Stimulated activated memory B cell treated with anti-CD40 and anti-IgM and Interleukin-4, amounts not matched to agents 10 μg/mL and 1 μg/mL and 100 μg/mL, for 72 hours (primary cell): ENCODE measurements at places on chromosomes 6 and 20.
A peak's percentile ranks its signal among the peaks of the same experiment; 100 is the strongest.

DNA sequence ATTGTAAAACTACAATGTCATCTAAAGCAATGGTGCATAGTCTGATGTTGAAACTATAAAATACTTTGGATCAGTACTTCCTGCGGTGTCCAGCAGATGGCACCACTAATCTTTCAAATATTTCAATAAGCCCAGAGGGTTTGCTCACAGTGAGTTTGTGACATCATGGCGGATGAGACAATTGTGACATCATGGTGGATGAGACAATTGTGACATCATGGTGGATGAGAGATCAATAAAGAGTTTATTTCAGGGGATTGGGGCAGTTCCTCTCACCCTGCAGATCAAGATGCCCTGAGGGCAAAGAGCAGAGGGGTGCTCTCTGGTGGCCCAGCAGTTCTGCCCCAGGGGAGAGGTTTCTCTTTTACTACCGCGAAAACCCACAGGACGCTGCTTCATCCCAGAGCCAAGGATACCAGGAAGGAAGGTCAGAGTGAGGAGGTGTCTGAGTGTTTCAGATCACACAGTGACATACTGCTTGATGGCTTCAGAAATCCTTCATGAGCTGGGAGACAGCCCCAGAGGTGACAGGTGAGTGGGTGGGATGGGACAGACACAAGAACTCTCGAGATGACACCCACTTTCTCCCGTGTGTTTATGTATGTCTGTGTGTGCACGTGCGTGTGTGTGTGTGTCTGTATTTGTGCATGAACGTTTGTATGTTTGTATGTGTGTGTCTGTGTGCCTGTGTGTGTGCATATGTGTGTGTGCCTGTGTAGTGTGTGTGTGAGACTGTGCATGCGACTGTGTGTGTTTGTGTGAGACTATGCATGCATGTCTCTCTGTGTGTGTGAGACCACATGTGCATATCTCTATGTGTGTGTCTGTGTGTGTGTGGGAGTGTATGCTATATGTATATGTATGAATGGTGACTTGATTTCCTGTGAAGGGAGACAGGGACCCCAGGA lies 7.3 kb upstream of the ULBP2 start:
- H3K4me3 ChIP-seq = no peak overlapping the region
- peaks cover 26% of the 10 kb centered on the region for H3K4me1 ChIP-seq
- no peaks in the 10 kb centered on the region for H3K36me3 ChIP-seq
- peak; percentile 54 for ATAC-seq

DNA sequence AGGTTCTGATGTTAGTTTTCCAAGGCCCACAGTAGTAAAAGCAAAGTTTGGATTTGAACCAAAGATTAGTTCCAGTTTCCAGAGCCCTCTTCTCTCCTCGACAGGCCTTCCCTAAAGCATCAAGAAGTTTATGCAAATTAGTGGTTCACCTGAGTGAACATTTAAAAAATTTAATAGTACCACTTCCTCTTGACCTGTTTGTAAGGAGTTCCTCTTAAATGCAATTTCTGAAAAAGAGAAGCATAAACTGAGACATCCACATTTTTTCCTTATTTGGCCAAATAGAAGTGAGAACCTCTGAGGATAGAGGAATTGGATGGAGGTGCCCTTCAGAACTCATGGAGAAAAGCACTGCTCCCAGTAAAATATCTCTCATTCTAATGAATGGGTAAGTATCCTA lies 1.2 kb upstream of the DSE start:
- no peaks in the 10 kb centered on the region for H3K36me3 ChIP-seq
- peaks cover 21% of the 10 kb centered on the region for H3K4me1 ChIP-seq
- peak overlapping the region; percentile 80 for H3K4me3 ChIP-seq
- H3K27me3 ChIP-seq = no peaks in the 10 kb centered on the region

GRCh38 chr6:133435065-133435728 lies 194.0 kb downstream of the EYA4 start:
- no peak overlapping the region for H3K27ac ChIP-seq
- H3K4me3 ChIP-seq = no peak overlapping the region
- H3K36me3 ChIP-seq = no peaks in the 10 kb centered on the region

DNA sequence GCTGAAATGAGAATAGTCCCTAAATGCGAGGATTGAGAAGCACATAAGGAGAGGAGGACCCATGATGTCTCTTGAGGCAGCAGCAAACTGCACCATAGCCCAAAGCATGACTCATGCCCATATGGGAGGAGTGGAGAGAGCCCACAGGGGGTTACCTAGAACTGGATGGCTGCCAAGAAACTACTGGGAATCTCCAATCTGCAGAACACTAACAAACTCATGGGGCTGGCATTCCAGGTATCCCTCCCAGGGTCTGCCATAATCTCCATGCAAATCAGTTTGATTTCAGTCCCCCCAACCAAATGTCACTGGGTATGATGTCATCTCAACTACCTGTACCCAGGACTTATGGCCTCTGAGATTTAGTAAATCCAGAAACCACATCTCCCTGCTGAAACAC lies 410.5 kb downstream of the PTPRT start:
- no peak overlapping the region for H3K4me3 ChIP-seq
- H3K4me1 ChIP-seq = no peaks in the 10 kb centered on the region
- no peaks in the 10 kb centered on the region for H3K27me3 ChIP-seq
- no peak for ATAC-seq

GRCh38 chr20:50226093-50226974 lies 35.7 kb downstream of the CEBPB start:
- no peak for ATAC-seq
- H3K4me1 ChIP-seq = peaks cover 7% of the 10 kb centered on the region
- no peak overlapping the region for H3K27ac ChIP-seq
- H3K36me3 ChIP-seq = no peaks in the 10 kb centered on the region
- no peak overlapping the region for H3K4me3 ChIP-seq

- no peak overlapping the region for H3K27ac ChIP-seq
- peaks cover 27% of the 10 kb centered on the region for H3K27me3 ChIP-seq
- no peaks in the 10 kb centered on the region for H3K36me3 ChIP-seq
- ATAC-seq = no peak
- H3K4me1 ChIP-seq = no peaks in the 10 kb centered on the region
- H3K4me3 ChIP-seq = no peak overlapping the region
These were observed 12.8 kb upstream of the PDYN start for GRCh38 chr20:2006452-2007361.

DNA sequence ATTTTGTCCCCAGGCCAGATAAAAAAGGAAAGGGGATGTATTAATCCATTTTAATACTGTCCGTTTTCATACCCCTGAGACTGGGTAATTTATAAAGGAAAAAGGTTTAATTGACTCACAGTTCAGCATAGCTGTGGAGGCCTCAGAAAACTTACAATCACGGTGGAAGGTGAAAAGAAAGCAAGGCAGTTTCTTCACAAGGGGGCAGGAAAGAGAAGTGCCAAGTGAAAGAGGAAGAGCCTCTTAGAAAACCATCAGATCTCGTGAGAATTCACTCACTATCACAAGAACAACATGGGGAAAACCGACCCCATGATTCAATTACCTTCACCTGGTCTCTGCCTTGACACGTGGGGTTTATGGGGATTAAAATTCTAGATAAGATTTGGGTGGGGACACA lies 152.5 kb downstream of the IBTK start:
- no peaks in the 10 kb centered on the region for H3K4me1 ChIP-seq
- H3K27me3 ChIP-seq = no peaks in the 10 kb centered on the region
- H3K36me3 ChIP-seq = no peaks in the 10 kb centered on the region
- ATAC-seq = no peak
- no peak overlapping the region for H3K27ac ChIP-seq

DNA sequence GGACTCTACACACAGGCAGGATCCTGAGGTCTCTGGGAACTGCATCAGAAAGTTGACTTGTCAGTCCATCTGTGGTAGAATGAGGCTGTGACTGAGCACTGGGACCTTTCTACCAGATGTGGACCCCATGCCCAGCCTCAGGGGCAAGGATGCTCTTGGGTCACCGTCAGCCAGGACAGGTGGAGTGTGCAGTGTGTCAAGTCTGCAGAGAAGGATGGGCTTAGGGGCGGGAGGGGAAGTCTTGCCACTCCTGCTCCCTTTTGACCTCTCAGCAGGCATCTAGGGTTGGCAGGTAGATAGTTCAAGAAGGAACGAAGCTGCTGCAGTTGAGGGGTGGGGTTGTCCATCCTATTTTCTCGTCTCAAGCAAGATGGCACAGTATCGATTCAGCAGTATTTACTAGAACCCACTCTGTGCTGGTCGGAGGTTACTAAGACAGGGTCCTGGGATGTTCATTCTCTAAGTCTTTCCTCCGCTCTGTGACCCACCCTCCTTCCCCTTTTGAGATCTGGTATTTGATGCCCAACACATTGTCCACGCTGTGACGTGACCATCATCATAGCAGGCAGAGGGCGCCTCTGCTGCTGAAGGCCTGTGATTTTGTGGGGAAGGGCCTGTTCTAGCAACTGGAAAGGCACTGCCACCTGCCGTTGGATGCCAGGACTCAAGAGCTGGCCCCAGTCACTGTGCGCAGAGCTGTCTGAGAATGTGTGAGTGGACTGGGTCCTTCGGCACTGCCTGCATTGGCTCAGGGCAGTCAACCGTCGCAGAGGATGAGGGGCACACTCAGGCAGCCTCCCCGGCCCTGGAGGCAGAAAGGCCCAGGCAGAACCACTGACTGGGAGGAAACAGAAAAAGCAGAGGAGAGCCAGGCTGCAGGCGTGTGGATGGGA lies 23.2 kb downstream of the RBCK1 start:
- ATAC-seq = no peak
- no peak overlapping the region for H3K4me3 ChIP-seq
- H3K27ac ChIP-seq = peak overlapping the region; percentile 20
- H3K4me1 ChIP-seq = peaks cover 49% of the 10 kb centered on the region
- H3K36me3 ChIP-seq = peaks cover 45% of the 10 kb centered on the region

DNA sequence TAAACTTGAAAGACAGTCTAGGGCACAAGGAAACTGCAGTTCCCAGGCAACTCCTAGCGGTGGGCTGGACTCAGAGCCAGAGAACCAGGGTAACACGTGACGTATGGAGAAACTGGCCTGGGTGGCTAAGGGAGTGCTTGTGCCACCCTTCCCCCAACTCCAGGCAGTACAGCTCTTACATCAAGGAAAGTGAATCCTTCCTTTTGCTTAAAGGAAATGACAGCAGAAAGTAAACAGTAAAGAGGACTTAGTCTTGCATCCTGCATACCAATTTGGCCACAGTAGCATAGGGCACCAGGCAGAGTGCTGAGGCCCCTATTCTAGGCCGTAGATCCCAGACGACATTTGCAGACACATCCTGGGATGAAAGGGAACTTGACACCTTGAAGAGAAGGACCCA lies 322.8 kb downstream of the CD109 start:
- no peaks in the 10 kb centered on the region for H3K27me3 ChIP-seq
- H3K4me1 ChIP-seq = no peaks in the 10 kb centered on the region
- H3K36me3 ChIP-seq = no peaks in the 10 kb centered on the region
- no peak overlapping the region for H3K27ac ChIP-seq
- H3K4me3 ChIP-seq = no peak overlapping the region

DNA sequence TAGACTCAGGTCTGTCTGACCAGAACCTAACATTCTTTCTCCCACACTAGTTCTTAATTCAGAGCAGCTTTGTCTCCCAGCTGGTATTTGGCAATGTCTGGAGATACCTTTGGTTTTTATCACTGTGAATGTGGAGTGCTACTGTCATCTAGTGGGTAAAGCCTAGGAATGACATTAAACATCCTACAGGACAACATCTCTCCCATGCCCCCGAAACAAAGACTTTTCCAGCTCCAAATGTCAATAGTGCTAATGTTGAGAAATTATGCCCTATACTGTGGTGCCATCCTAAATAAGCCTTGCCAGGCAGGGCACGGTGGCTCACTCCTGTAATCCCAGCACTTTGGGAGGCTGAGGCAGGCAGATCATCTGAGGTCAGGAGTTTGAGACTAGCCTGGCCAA lies 4.2 kb upstream of the TTPAL start:
- H3K4me1 ChIP-seq = peaks cover 15% of the 10 kb centered on the region
- no peak for ATAC-seq
- no peaks in the 10 kb centered on the region for H3K36me3 ChIP-seq
- H3K27ac ChIP-seq = no peak overlapping the region

DNA sequence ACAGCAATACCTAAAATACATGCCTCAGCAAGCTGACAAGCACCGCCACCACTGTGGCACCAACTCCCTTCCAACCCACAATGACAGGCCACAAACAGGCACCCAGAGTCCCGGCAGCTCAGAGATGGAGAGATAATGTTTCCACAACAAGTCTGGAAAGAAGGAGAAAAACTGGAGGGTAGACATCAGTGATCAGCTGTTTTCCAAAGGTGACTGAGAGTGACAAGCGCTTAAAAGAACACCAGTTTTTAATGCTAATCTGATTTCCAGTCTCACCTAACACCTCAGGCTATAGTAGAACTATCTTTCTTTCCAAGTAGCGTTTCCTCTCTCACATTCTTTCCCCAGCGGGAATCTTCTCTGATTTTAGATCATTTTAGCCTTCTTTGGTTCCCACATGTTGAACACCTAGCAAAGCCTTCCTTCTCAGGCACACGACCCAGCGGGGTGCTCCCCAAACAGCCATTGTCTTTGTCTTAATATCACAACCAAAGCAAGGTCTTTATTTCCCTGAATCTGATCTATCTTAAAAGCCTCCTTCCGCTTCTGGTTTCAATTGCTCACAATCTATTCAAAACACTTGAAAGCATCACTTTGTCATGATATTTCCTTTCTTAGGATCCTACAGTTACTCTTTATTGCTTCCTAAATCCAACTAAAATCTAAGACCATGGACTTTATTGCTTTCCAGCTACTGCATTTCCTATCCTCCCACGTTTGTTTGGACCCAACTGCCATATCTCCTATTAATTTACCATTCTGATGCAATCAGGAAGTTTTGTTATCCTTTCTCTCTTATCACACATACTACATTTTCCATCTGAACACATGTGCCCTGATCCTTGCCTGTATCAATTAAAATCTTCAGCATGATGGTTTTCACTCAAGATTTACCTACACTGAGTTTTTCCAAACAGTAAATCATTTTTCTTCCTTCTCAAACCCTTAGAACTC lies 282.7 kb downstream of the ADGB start:
- peaks cover 7% of the 10 kb centered on the region for H3K4me1 ChIP-seq
- H3K36me3 ChIP-seq = no peaks in the 10 kb centered on the region
- ATAC-seq = no peak

- no peak overlapping the region for H3K27ac ChIP-seq
- ATAC-seq = peak; percentile 43
- no peak overlapping the region for H3K4me3 ChIP-seq
- no peaks in the 10 kb centered on the region for H3K36me3 ChIP-seq
- H3K27me3 ChIP-seq = peaks cover 7% of the 10 kb centered on the region
- no peaks in the 10 kb centered on the region for H3K4me1 ChIP-seq
These were observed 33.1 kb upstream of the FBXL4 start for GRCh38 chr6:98980819-98981218.

DNA sequence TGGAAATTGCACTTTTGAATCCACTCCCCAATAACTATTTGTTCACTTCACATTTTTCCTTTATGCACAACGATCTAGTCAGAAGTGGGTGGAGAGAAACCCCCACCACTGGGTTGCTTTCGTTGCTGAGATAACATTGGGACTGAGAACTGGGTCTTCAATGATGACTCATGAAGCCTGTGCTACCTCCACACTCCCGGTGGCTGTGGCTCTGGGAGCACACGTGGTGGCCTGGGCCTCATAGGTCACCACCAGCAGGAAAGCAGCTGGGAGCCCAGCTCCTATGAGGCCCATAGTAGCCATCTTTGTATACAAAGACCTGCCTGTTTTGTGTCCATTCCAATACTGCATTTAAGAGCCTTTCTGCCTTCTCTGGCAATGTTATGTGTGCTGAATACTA lies 178.0 kb upstream of the SASH1 start:
- no peaks in the 10 kb centered on the region for H3K36me3 ChIP-seq
- no peak for ATAC-seq
- H3K4me1 ChIP-seq = no peaks in the 10 kb centered on the region
- H3K27ac ChIP-seq = no peak overlapping the region

GRCh38 chr6:21128601-21129000 lies 464.9 kb upstream of the SOX4 start:
- H3K4me3 ChIP-seq = no peak overlapping the region
- ATAC-seq = no peak
- H3K4me1 ChIP-seq = no peaks in the 10 kb centered on the region
- peaks cover 26% of the 10 kb centered on the region for H3K36me3 ChIP-seq

- H3K27me3 ChIP-seq = no peaks in the 10 kb centered on the region
- peak within 1 kb of the TSS; percentile 64 for H3K27ac ChIP-seq
- H3K4me3 ChIP-seq = peak within 1 kb of the TSS; percentile 86
- ATAC-seq = peak; percentile 99
These were observed at the start of gene PXMP4 for GRCh38 chr20:33719989-33720709. Gene PXMP4 (minus strand): TSS chr20:33720310. CDS start chr20:33720207, 103 bp downstream.
